ENCODE measurements at places on chromosomes 7 and 10.

DNA sequence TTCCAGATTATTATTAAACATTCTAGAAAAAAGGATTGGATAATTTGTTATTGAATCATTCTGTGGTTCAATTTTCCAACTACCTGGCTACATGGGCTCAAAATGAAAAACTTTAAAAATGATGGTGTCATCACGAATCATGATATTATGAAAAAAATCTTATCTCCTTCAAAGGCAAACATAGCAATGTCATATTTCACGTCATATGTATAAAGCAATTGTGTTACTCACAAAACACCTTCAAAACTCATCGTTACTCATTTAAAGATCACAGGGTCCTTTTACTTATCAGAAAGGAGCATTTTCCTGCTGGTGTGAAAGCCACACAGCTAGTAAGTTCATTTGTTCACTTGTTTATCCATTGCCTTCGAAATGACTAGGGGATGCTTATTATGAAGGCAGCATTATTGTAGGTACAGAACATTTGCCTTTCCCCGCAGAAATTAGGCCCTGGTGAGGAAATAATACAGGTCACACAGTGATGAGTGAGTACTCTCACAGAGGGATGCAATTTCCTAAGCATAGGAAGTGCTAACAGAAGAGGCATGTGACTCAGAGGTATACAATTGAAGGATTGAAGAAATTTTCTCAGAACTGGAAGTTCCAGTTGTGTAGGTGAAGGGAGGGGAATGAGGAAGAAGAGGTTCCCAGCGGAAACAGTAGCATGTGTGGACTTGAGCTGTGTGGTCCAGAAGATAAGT, 478.7 kb downstream of the INHBA start:
- peak; percentile 15 for DNase-seq

DNA sequence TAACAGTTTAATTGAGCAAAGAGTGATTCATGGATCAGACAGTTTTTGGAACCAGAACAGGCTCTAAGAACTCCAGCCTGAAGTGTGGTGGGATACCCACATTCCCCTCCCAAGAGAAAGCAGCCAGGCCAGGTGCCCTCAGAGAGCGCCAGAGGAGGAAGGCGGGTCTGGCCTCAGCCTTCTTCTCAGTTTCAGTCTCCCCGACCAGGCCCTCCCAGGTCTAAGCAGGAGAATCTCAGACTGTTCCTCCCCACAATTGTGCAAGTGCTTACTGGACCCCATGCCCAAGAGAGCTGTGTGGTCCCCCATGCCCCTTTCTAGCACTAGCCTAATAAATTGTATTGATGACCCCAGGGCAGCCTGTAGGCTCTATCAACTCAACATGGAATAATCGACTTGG, 25.6 kb downstream of the PPIF start:
- DNase-seq: no peak

- DNase-seq: peak; percentile 12
These were observed 71.9 kb downstream of the FAM13C start for GRCh38 chr10:59290448-59290847.

DNA sequence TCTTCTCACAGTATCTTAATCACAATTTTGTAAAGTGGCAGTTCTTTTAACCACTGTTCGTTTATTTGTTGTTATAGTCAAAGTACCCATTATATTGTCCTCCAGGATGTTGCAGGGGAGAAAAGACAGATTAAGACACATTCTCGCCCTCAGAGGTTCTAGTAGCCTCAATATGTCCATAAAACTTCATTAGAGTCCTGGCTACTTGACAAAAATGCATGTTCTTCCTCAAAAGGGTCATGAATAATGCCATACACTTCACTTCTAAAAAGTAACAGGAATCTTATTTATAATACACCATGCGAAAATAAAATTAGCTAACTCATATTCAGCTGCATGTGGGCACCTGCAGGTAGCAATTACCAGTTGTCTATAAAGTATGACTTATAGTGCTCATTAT, 109.3 kb upstream of the ANK3 start:
- DNase-seq: no peak

DNA sequence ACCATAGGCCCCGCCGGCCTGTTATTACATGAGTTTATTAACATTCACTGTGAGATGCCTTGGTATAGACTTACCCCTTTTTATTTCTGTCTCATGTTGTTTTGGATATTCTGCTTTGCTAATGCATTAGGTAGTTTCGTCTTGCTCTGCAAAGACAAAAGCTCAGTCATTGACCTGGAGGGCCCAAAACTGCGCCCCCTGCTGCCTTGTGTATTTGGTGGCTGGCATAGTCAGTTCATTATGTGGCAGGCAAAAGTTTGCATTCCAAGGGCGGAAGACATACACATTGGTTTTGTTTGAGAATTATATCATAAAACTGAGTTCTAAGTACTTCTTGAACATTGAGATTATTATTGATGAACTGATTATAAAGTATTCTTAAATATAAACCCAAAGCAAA, 372.5 kb downstream of the SDK1 start:
- peak; percentile 46 for DNase-seq

DNA sequence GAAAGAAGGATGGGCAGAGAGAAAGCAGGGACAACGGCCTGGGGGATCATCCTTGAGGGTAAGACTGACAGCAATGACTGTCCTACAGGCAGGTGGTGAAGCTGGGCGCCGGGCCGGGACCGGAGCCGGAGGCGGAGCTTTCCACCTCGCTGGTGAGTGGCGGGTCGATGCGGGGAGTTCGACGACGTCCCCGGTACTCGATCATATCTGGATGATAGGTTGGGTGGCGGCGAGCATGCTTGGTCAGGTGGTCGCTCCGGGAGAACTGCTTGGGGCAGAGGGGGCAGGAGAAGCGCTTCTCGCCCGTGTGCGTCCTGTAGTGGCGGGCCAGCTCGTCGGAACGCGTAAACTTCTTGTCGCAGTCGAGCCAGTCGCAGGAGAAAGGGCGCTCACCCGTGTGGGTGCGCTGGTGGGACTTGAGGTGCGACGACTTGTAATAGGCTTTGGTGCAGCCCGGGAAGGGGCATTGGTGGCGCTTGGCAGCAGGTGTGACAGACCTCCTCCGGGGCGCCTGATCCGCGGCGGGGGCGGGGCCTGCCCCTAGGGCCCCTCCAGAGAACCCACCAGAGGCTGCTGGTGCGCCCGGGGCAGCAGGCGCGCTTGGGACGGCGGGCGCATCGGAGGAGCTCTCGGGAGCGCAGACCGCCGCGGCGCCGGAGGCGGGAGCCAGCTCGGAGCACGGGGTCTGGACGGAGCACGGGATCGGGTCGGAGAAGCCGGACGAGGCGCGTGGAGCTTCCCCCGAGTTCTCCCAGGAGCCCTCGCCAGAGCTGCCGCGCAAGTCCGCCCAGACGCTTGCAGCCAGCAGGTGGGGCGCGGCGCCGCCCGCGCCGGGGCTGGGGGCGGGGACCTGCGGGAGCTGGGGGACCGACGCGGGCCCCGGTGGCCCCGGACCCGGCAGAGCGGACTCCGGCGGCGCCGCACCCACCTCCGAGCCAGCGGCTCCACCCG, 752 bp downstream of the KLF14 start:
- no peak for DNase-seq

- no peak for DNase-seq
These were observed 112.7 kb downstream of the ARHGAP22 start for GRCh38 chr10:48492201-48492600.

- no peak for DNase-seq
These were observed 33.9 kb upstream of the IKZF1 start for GRCh38 chr7:50270531-50271018.

- no peak for DNase-seq
These were observed 221.5 kb downstream of the BUB3 start for GRCh38 chr10:123375738-123376137.

DNA sequence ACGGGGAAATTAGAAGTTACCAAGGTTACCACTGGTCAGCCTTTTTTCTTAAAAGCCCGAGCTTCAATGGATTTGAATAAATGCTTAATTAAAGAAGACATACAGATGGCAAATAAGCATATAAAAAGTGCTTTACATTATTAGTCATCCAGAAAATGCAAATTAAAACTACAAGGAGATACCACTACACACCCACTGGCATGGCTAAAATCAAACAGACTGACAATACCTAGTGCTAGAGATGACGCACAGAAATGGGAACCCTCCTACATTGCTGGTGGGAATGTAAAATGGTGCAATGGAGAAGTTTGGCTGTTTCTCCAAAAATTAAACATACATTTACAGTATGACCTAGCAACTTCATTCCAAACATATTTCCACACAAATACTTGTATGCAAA, 38.3 kb upstream of the CREB5 start:
- no peak for DNase-seq

- DNase-seq: peak; percentile 64
These were observed 3.6 kb downstream of the ZNF438 start for GRCh38 chr10:31028081-31028480.

DNA sequence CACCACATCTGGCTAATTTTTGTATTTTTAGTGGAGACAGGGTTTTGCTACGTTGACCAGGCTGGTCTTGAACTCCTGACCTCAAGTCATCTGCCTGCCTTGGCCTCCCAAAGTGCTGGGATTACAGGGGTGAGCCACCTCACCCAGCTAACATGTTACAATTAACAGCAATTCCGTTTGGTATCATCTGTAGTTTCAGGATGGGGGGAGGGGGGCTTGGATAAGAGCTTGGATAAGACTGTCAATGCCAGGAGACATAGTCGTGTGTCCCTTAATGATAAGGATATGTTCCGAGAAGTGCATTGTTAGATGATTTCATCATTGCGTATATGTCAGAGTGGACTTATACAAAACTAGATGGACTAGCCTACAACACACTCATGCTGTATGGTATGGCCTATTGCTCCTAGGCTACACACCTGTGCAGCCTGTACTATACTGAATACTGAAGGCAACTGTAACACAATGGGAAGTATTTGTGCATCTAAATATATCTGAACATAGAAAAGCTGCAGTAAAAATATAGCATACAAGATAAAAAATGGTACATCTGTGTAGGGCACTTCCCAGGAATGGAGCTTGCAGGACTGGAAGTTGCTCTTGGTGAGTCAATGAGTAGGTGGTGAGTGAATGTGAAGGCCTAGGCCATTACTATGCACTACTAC, 103.9 kb upstream of the TNS3 start:
- peak; percentile 17 for DNase-seq

DNA sequence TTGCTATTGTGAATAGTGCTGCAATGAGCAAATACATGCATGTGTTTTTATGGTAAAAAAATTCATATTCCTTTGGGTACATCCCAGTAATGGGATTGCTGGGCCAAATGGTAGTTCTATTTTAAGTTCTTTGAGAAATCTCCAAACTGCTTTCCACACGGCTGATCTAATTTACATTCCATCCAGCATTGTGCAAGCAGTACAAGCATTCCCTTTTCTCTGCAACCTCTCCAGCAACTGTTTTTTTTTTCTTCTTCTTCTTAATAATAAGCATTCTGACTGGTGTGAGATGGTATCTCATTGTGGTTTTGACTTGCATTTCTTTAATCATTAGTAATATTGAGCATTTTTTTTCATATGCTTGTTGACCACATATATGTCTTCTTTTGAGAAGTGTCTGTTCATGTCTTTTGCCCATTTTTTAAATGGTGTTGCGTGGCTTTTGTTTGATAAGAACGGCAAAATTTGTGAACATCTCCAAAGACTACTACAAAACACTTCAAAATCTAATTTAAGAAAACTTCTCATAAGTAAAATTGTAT, 136.1 kb upstream of the MYO3A start:
- peak; percentile 68 for DNase-seq

- no peak for DNase-seq
These were observed 103.3 kb downstream of the SEMA3A start for GRCh38 chr7:84091318-84091717.

GRCh38 chr10:109178591-109178990, 744.7 kb downstream of the XPNPEP1 start:
- no peak for DNase-seq

- no peak for DNase-seq
These were observed 431.8 kb downstream of the GRM8 start for GRCh38 chr7:126820925-126821324.

DNA sequence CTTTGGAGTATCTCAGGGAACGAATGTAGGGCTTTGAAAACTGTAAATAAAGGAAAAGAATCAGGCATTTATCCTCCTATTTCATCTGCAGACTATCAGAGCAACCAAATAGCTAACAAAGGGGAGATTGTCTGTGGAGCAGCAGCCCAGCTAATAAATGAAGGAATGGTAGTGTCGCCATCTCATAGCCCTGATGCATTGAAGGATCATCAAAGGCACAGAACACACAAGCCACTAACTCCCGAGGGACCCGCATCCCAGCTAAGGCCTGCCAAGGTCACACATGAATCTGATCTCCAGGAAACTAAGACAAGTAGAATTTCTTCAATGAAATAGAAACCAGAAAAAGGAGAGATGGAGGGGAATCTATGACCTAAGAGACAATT, 38.2 kb downstream of the CALML5 start:
- DNase-seq: peak; percentile 10

DNA sequence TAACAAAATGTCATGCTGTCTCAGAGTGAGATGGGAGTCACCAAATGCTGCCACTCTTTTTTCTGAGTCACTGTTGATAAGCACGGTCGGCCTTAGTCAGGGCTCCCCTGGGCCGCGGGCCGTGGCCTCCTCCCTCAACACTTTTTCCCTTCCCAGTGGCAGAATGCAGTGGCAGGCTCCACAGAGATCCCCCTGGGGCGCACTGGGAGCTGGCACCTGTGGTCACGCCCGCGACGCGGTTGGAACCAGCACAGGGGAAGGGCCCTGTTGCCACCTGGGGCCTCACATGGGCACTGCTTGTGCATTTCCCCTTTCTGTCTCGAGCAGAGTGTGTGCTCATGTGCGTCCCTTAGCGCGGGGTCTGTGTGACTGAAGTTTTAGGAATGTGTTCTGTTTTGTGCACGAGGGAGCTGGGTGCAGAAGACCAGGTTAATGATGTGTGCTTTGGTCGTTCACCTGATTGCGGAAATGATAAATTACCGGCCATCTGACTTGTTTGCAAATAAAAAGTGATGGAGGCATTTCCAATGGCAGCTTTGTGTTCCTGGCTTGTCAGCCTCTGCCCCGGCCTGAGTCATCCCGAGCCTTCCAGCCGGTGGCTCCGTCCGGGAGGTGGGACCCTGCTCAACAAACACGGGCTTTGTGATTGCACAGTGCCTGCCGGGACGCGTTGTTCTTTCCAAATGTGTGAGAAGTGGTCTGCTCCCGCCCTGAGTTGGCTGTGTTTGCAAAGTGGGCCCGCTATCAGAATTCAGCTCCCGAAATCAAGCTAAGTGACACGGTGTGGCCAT, 100.7 kb downstream of the NKX6-2 start:
- peak; percentile 66 for DNase-seq

DNA sequence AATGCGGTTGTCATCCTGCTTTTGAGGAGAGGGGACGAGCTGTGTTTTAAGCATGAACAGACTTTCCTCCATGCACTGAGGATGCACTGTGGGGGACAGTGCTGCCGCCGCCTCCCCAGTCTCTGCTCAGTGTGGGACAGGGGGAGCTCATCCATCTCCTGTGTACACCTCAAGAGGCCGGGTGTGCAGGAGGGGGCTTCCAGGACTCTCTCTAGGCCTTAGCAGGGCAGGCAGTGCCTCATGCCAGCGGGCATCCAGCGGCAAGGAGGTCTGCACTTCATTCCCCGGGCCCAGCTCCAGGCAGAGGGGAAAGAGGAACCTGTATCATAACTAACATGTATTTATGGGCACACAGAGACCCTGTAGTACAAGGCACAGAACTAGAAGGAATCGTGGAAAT, 89.7 kb downstream of the DIP2C start:
- no peak for DNase-seq

GRCh38 chr10:85457191-85457590, 909.4 kb downstream of the GRID1 start:
- no peak for DNase-seq
